ENCODE measurements at places on chromosomes 2 and 18.

GRCh38 chr18:10432781-10433180, 21.7 kb upstream of the APCDD1 start:
- DNase-seq, result no peak

GRCh38 chr2:128611421-128612320, 293.0 kb upstream of the HS6ST1 start:
- DNase-seq, result no peak

- no peak for DNase-seq
These were observed 35.0 kb upstream of the PTMA start for GRCh38 chr2:231673348-231673770.

GRCh38 chr2:137183206-137183898, 418.0 kb downstream of the THSD7B start:
- DNase-seq, result no peak

GRCh38 chr2:215105607-215106354, 32.6 kb downstream of the ABCA12 start:
- DNase-seq, result no peak

GRCh38 chr2:37350034-37350433, 5.6 kb downstream of the QPCT start:
- DNase-seq, result no peak

DNA sequence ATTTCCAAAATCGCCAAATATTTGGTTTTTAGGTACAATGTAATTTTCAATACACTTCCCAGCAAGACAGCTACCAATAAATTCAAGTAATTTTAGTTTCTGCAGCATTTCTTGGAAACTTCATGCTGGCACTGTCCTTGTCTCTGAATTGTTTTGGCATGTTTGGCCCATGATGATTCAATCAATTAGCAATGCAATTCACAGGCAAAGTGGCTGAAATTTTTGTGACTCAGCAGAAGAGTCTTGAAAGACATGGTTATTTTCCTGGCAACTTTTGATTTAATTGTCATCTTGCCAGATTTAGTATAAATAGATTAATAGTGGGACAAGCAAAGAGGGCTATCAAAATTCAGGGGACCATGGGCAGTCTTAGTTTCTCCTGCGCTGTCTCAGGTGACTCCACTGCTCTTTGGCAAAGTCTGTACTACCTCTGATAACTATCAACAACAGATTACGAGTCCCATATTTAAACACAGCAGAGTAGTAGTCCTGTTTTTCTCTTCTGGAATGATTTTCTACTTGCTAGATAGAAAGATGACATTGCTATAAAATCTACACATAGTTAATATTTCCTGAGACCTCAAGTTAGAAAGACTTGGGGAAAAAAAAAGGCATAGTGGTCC, 88.9 kb upstream of the CYP26B1 start:
- DNase-seq, result no peak

GRCh38 chr18:23994361-23994902, 20.1 kb upstream of the TTC39C start:
- no peak for DNase-seq

DNA sequence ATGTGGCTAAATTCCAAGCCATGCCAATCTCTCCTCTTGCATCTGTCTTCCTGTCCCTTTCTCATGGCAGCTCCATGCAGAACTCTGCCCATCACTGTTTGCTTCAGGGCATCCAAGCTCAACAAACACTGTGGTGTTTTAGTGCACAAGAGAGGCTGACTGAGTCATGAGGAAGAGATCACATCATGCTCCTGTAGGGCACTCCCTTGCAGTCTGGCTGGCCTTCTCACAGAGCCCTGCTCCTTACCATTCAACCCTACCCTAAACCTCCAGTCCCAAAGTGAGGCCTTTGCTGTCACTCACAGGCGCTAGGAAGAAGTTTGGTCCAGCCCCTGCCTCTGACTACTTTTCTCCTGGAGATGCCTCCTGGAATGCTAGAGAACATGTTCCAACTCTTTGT, 194.0 kb downstream of the LRATD1 start:
- no peak for DNase-seq

- no peak for DNase-seq
These were observed 98.0 kb downstream of the ADCYAP1 start for GRCh38 chr18:1002653-1003178.

GRCh38 chr2:60973705-60974104, 43.8 kb upstream of the PEX13 start:
- DNase-seq, result no peak

GRCh38 chr2:165141601-165142354, 62.1 kb downstream of the SCN3A start:
- DNase-seq, result no peak

GRCh38 chr2:238225911-238226697, 13.7 kb downstream of the HES6 start:
- no peak for DNase-seq

DNA sequence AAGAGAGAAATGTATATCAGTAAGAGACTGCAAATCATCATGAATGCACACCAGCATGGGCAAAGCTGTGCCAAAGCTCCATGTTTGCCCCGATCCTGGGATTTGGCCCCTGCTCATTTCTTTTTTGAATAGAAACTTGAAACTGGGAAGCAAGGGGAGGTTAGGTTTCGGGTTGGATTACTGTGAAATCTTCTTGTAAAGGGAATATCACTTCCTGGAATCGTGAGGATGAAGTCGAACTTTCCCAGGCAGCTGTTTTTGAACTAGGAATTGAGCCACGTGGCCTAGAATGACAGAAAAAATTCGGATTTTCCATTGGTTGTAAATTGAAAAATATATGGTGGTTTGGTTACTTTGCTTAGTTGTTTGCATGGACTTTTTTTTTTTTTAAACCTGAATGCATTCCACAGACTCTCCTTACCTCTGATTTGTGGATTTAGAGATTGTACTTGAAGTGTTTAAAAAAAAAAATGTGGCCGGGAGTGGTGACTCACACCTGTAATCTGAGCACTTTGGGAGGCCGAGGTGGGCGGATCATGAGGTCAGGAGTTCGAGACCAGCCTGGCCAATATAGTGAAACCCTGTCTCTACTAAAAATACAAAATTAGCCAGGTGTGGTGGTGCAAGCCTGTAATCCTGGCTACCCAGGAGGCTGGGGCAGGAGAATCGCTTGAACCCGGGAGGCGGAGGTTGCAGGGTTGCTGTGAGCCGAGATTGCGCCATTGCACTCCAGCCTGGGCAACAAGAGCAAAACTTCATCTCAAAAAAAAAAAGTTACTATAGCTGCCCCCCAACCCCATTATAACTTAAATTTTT, 32.1 kb downstream of the GRHL1 start:
- DNase-seq, result no peak

GRCh38 chr2:174535757-174536703, 49.2 kb upstream of the GPR155 start:
- DNase-seq, result no peak

- DNase-seq, result no peak
These were observed 255.7 kb downstream of the DSEL start for GRCh38 chr18:67260841-67261240.

DNA sequence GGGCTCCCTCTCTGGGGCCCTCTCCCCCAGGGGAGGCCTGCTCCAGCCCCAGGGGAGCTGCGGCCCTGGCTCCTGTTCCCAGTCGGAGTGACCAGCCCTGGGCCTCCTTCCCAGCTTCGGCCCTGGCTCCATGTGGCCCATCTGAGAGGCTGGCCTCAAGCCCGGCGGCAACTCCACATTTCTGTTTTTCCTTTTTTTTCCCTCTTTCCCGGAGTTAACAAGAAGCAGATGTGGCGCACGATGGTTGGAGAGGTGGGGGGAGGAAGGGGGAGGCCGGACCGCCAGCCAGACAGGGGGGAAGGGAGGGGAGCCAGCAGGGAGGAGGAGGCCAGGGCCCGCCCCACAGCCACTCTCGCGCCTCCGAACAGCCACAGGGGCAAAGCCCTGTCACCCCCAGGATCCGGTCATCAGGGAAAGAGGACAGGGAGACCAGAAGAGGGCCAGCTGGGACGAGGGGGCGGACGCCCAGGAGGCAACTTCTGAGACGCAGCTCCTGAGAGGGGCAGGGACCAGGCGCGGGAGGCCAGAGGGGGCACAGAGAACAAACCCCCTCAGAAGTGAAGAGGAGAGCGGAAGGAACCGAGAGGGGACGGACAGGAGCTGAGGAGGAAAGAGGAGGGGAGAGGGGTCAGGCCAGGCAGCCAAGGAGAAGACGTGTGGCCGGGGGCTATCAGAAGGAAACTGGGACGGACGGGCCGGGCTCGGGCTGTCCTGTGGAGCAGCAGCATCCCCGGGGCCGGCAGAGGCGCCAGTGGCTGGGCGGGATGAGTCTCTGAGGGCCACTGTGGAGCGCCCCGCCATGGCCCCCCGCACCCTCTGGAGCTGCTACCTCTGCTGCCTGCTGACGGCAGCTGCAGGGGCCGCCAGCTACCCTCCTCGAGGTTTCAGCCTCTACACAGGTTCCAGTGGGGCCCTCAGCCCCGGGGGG, at the start of gene EMILIN1:
Gene EMILIN1, plus strand, starts transcription at position 349 of the 928 bp plus-strand sequence. Its CDS starts 451 bp downstream, at position 800.
- no peak for DNase-seq

- DNase-seq, result no peak
These were observed 1600.7 kb upstream of the ACVR2A start for GRCh38 chr2:146244131-146244530.

DNA sequence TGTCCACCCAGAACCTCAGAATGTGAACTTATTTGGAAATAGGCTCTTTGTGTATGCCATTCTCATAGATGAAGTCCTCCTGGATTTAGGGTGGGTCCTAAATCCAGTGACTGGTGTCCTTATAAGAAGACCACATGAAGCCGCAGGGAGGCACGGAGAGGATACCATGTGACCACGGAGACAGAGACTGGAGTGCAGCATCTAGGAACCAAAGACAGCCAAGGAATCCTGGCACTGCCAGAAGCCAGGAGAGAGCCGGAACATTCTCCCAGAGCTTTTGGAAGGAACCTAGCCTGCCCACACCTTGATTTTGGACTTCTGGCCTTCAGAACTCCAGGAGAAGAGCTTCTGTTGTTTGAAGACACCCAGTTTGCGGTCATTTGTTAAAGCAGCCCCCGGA, 49.7 kb downstream of the ARL4C start:
- DNase-seq, result no peak

GRCh38 chr18:986051-986450, 81.4 kb downstream of the ADCYAP1 start:
- DNase-seq, result no peak

DNA sequence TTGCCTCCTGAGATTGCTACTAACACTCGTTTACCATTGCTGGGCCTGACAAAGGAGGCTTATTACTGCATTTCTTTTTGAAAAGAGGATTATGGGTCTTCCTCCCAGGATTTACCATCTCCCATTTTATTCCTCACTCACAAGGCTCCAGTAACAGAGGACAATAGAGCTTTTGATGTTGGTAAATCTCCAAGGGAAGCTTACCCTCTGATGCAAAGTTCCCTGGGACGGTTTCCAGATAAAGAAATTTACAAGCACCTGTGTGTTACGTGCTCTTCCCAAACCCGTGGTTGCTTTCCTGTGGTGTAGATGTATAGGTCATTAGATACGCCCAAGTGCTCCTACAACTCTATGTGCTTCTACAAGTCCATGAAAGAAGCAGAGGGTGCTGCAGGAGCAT, 17.1 kb downstream of the VSNL1 start:
- no peak for DNase-seq

DNA sequence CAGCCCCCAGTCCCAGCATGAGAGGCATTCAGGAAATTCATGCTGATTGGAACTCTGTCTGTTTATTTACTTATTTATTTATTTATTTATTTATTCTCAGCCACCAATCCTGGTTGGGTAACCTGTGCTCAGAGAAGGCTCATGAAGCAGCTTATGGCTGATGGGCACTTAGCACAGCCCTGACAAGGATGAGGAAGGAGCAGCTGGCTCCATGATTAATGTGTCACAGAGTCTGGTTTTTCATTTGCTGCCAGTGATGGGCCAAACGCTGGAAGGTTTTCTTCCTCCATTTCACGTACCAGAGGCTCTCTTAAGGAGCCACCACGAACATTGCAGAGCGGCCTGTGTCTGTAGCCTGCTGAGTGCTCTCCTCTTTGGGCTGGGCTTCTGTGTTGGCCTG, 28.3 kb upstream of the KCNS3 start:
- DNase-seq, result no peak

DNA sequence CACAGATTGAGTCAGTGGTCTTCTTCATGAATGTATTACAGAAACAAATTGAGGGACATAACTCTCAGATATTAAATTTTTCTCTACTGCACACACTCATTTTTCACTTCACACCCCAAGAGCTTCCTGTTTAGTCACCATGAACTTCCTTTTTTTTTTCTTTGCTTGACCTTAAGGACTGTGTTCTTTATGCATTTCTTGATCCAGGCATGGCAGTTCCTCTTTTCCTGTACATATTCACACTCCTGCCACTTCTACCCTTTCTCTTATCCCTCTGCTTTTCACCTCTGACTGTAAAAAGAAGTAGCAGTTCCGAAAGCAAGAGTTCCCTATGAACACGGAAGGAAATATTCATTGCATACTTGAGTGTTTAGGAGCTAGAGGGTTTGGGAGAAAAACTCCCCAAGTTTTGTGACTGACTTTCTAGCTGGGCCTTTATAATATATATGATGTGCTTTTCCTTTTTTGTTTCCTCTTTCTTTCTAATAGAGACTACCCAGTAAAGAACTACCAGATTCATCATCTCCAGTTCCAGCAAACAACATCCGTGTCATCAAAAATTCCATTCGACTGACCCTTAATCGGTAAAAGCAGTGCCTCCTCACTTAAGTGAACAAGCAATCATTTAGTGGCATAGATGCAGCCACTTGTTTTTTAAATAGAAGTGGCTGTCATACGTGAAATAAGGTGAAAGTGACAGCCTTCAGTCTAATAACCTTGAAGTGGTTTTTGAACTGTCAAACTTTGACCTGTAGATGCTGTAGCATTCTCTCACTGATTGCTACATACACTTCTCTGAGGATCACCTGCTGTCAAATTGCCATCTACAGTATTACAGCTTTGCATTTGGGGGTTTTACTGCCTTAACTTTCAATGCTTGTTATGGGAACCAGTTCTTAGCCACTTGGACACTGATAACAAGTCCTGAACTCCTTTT, 40.8 kb downstream of the PAPOLG start:
- no peak for DNase-seq

DNA sequence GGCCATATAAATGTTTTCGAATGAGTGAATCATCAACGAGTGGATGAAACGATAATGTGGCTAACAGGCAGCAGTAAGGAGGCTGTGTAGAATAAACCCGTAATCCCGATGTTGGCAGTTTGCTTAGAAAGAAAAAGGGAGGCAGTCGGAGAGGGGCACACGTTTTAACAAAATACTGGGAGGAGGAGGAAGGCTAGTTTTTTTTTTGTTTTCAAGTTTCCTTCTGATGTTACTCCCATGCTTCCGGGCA, 476 bp upstream of the MSH2 start:
- DNase-seq, result no peak

DNA sequence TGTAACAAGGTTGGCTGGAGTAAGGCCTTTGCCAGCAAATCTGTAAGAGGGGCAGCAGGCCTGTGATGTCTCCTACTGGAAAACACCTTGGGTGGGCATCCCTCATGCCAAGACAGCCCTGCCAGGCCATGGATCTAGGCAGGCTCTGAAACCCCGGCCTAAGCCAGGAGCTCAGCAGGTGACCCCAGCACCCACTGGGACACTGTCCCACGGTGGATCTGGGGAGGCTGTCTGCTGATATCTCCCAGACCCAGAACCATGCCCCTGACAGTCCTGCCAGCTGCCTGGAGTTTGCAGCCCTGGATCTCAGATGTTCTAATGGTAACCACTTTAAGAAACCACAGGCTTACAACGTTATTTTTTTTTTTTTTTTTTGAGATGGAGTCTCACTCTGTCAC, 117.7 kb downstream of the ZNF516 start:
- no peak for DNase-seq
